Activated B cell treated with CpG ODN at 0.5 μM for 24 hours (primary cell): ENCODE measurements at places on chromosomes 13 and 19. TPM values are rescaled to one million over a fixed set of nuclear protein-coding genes. Genes with fewer than 3 reads are reported as not detected.

GRCh38 chr13:103153466-103153865 is 87.2 kb upstream of the SLC10A2 start:
- no peak overlapping the region for H3K27ac ChIP-seq
- peaks cover 6% of the 10 kb centered on the region for H3K27me3 ChIP-seq
- H3K4me3 ChIP-seq, result no peak overlapping the region
- no peaks in the 10 kb centered on the region for H3K36me3 ChIP-seq
- DNase-seq, result no peak
- H3K4me1 ChIP-seq, result no peaks in the 10 kb centered on the region

DNA sequence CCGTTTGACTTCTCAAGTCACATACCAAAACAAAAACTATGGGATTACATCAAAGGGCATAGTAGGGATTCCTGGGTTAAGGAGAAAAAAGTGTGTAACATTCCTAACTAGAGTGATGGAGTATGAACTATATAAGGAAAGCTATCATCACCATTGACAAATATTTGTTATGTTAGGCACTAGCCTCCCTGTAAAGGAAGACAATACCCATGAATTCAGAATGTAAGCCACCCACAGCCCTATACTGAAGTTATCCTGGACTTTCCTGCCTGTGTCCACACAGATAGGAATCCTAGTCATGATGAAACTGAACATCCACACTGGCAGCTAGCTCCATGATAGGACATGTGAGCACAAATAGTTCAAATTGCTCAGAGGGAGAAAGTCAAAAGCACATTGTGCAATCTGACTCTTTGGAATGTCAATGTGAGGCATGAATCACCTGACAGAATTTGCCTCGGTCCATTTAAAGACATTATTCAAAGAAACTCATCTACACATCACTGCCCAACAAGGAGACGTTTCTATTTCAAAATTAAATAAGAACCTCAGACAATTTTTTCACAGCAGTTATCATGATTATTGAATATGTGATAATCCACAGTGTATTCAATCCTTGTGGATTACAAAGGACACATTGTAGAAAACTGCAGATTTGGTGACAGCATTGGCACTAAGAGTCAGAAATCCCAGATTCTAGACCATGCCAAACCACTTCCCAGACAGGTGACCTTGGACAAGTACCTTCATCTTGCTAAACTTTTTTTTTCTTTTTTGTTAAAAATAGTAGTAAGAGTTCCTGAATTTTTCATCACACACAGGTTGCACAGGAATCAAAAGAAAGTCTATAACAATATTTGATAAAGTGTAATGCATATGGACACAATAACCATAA is 529.3 kb downstream of the IRS2 start:
- no peaks in the 10 kb centered on the region for H3K4me1 ChIP-seq
- no peak overlapping the region for H3K4me3 ChIP-seq
- H3K36me3 ChIP-seq, result no peaks in the 10 kb centered on the region

DNA sequence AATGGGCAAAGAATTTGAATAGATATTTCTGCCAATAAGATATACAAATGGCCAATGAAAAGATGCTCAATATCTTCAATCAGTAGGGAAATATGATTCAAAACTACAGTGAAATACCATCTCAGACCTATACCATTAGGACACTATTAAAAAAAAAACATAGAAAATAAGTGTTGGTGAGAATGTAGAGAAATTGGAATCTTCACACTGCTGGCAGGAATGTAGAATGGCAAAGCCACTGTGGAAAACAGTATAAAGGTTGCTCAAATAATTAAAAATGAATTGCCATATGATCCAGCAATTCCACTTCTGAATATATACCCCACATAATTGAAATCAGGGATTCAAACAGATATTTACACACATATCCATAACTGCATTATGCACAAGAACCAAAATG is 88.1 kb upstream of the STARD13 start:
- peaks cover 2% of the 10 kb centered on the region for H3K27me3 ChIP-seq
- H3K4me3 ChIP-seq, result no peak overlapping the region
- DNase-seq, result no peak
- peaks cover 1% of the 10 kb centered on the region for H3K4me1 ChIP-seq

DNA sequence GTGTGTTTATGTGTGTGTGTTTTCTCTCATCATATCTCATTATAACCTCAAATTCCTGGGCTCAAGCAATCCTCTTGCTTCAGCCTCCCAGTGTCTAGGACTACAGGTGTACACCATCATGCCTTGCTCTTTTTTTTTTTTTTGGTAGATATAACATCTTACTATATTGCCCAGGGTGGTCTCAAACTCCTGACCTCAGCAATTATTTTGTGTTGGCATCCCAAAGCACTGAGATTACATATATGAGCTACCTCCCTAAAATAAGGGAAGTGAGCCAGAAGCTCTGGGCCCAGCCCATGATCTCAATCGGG is 448 bp upstream of the ZNF543 start:
- peaks cover 28% of the 10 kb centered on the region for H3K36me3 ChIP-seq
- peak overlapping the region; percentile 95 for H3K4me3 ChIP-seq
- H3K27me3 ChIP-seq, result peaks cover 23% of the 10 kb centered on the region
- H3K27ac ChIP-seq, result peak overlapping the region; percentile 98
- no peak for DNase-seq

The CACTIN gene
- 45.3 and 48.1 TPM in 2 replicates for total RNA-seq

The PROZ gene
- total RNA-seq, result not detected in 2 replicates
